ENCODE measurements at places on chromosomes 16 and 17.

DNA sequence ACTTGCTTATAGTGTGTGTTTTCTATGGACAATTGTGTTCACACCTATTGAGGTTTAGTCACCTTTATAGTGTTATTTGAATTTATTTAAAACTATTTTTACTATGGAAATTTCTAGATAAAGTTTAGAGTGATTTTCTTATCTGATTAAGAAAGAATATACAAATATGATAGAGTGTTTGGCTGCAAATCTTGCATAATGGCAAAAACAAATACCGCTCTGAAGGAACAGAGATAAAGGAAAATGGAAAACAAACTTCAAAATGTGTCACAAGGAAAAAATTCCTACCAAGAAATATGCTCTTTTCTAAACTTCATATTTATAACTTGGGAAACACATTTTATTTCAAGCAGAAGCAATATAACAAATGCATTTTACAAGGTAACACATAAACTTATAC, 423.1 kb downstream of the TOX3 start:
- DNase-seq, result no peak

DNA sequence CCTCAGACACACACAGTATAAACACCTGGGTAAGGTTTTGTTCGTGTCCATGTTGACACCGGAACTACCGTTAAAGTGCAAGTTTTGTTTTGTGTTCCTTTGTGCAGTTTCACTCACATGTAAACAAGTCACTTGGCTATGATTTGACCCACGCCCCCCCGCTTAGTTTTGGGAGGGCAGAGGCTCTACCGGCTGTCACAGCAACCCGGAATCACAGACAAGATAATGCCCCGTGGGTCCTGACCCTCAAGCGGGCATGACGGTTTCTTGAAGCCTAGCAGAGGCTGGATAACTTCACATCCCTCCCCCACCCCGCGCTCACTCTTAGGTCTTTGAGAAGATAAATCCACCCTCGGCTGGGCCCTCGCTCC, 1.7 kb downstream of the RASD1 start:
- DNase-seq, result no peak

DNA sequence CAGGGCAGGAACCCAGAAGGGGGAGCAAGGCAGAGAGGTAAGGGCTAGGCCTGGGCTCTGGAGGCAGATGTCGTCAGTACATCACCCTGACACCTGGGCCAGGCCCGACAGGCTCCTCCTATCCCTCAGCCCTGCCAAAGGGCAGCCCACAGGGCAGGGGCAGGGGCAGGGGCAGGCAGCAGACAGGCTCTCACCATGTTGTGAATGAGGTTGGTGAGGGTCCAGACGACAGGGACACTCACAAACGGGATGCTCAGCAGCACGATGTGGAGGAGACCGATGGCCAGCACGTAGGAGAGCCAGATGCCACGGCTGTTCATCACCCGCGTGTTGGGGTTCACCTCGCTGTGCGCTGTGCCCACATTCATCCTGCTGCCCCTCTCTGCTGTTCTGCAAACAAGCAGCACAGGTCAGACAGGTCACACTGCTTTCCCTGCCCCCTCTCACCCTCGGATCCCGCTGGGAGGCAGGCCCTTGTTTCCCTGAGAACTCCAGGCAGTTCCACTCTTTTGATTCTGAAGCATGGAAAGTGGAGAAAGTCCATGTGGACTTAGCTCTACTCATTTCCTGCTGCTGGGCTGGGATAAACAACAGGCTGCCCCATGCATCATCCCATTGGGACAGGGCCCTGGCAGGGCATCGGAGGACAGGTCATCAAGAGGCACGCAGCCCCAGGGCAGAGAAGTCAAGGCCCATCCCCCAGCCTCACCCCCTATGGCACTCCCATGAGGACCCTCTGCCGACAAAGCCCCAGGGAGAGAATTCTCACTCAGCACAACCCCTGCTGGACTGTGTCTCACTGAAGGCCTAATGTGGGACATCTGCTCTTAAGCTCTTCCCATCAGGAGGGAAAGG, 3.3 kb downstream of the ORMDL3 start:
- DNase-seq, result no peak

DNA sequence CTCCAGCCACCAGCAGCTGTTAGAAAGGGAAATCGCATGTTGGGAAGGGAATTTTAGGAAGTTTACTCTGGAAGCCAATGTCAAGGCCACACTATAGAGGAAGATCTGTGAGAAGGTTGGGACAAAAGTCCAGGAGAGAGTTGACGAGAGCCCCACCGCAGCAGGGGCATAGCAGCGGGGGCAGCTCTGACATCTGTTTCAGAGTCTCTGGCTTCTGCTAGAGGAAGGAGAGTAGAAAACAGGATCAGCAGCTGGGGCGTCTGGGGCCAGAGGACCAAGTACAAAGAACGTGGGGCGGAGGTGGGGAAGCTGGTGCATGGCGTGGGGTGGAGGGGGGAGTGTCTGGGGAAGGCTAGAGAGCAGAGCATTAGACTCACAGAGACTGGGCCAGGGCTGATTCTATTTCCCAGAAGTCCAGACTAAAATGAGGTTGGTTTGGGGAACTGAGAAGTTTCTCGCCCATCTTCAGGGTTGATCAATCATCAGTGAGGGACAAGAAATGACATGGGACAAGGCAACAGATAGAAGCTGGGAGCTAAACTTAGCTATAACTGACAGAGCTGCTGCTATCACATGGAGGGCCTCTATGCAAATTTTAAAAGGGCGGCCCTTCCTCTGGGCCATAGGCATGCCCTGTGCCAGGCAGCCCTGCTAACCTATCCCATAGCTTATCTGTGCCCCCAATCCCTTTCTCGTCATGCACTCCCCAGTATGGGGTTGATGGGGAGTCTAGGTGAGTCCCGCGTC, 1.2 kb downstream of the RABEP2 start:
- DNase-seq, result no peak

DNA sequence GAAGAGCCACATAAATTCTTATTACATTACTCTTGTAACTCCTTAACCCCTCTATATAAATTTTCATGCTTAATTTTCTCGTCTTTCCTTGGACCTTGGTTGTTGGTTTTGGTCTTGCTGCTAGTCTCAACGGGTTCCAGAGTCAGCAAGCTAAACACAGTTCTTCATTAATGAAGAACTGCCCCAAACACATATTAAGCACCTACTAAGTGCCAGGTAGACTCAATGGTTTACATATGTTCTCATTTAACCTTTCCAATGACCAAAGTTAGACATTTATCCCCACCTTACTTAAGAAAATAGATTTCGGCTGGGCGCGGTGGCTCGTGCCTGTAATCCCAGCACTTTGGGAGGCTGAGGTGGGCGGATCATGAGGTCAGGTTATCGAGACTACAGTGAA, 15.0 kb downstream of the SIAH1 start:
- DNase-seq, result no peak

GRCh38 chr16:73275024-73275423, 227.1 kb upstream of the ZFHX3 start:
- DNase-seq, result no peak

- no peak for DNase-seq
Measured at GRCh38 chr17:2394775-2395201, 6.1 kb downstream of the MNT start.

DNA sequence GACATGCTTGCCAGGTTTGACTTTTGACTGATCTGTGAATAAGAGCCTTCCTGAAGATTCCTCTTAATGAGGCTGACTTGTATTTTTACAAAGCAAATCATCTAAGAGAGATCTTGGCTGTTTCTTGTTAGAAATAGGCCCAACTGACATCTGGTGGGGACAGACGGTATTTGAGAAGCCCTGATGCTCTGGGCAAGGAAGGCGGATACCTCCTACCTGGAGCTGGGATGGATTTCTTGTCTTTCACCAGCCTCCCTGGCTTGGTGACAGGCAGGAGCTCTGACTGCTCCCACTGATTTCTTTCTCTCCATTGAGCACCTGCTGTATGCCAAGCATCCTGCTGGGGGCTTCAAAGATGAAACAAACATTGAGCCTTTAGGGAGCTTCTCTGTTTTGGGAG, 40.4 kb downstream of the AKAP1 start:
- DNase-seq, result no peak

GRCh38 chr17:63596856-63597586, 3.7 kb upstream of the TACO1 start:
- DNase-seq, result no peak

DNA sequence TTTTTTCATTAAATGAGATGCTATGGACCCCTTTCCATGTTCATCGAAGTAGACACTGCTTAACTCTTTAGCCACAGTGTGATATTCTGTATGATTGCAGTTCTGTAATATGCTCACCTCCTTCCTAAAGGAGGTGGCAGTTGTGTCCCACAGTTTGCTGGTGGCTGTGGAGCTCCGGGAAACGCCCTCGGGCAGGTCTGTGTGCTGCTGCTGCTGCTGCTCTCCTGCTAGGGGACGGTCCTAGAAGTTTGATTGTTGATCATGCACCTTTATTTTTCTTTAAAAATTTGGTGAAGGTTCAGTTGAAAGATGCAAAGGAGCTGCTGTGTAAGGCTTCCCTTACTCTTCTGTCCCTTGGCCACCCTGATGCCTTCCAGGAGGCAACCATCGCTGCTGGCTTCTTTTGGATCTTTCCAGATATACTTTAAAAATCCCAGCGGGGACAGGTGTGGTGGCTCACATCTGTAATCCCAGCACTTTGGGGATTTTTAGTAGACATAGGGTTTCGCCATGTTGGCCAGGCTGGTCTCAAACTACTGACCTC, 8.4 kb upstream of the CLEC18A start:
- DNase-seq, result no peak

DNA sequence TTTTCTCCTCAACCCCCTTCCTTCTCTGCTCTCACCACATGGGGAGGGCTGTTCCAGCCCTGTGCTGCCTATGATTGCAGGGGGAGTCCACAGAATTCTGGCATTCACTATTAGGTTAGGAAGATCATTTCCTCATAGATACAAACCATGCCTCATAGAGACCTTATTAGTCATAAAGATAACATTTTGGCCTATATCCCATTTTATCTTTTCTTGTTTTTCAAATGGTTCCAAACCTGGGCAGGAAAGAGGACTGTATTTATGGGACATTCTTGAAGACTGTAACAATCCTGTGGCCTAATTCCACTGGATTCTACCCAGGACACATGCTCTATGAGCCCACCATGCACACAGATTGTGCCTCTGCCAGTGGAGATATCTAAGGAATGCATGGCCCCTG, 51.7 kb downstream of the ASIC2 start:
- no peak for DNase-seq

DNA sequence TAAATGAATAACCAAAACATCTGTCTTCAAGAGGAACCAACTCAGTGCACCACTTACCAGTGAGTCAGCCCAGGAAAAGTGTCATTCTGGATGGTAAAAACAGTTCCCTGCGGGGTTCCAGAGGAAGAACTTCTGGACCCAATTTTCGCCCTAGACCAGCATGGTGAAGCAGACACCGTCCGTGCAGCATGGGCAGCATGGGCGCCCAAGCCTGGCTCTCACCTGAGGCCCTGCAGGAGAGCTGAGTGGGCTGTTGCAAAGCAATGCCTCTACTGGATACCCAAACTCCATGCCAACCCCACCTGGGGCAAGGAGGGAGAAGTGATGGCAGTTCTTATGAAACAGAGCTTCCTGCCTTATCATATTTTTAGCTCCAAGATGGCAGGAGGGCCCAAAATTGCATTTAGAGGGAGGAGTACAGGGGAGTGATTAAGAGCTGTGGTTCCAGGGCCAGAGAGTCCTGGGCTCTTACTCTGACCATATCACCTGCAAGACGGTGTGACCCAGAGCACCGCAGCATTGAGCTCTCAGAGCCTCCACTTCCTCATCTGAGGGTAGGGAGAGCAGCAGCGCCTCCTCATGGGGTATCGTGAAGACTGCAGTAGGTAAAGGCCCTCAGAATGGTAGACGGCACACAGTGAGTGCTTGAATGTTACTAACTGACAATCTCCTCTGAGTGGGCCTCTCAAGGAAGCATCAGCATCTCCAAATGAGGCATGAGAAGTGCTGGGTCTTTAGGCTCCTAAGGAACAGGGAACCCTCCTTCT, 16.6 kb upstream of the INPP5K start:
- no peak for DNase-seq

- no peak for DNase-seq
Measured at GRCh38 chr16:68776821-68777485, 39.9 kb downstream of the CDH1 start.

GRCh38 chr16:10738231-10739077, 5.2 kb upstream of the NUBP1 start:
- DNase-seq, result no peak

- no peak for DNase-seq
Measured at GRCh38 chr17:13750816-13751793, 149.4 kb upstream of the HS3ST3A1 start.

DNA sequence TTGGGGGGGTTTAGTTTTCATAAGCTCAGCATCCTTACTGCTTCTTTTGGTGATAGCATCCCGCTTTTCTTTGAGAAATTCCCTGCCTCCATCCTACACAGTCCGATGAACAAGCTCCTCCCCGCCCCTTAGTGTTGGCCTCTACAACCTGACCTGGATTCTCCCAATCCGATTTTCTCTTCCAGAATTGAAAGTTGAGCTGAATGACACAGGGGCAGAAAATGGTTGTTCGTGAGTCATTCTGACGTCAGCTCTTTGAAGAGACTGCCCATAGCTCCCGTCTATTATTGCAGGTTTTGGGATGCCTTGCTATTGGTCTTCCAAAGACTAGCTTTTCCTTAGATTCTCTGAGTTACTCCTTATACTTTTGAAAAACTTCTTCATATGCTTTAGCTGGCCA, 279.7 kb downstream of the SLC39A11 start:
- no peak for DNase-seq

DNA sequence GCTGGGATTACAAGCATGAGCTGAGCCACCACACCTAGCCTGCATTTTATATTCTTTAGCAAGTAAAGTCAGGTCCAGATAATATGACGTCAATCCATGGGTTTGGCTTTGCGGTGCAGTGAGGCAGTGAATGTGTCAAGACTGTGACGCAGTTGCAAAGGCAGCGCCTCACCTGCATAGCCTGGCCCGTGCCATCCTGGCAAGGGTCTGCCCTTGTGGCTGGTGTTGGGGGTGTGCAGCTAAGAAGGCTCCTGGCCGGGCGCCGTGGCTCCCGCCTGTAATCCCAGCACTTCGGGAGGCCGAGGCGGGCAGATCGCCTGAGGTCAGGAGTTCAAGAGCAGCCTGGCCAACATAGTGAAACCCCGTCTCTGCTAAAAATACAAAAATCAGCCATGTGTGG, 7.0 kb downstream of the PDF start:
- no peak for DNase-seq

DNA sequence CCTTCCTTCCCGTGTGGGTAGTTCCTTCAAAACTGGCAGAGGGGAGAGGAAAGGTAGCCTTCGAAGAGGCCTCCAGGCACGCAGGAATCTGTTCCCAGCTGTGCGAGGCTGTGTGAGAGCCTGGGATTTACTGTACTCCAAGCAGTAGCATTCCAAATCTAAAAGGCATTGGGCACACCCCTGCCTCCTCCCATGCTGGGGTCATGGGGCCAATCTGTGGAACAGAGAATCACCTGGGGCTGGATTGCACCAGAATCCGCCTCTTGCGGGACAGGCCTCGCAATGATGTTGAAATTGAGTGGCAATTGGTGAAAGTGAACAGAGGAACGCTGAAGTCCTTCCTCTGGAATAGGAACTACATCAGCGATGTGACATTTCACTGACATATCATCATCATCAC, 72.5 kb upstream of the IRX3 start:
- no peak for DNase-seq

Measured in NCI-H1092 treated with DMSO at 0.1 percent for 48 hours (cell line).